ENCODE measurements at places on chromosomes 7 and 10.
A peak's percentile ranks its signal among the peaks of the same experiment; 100 is the strongest.

DNA sequence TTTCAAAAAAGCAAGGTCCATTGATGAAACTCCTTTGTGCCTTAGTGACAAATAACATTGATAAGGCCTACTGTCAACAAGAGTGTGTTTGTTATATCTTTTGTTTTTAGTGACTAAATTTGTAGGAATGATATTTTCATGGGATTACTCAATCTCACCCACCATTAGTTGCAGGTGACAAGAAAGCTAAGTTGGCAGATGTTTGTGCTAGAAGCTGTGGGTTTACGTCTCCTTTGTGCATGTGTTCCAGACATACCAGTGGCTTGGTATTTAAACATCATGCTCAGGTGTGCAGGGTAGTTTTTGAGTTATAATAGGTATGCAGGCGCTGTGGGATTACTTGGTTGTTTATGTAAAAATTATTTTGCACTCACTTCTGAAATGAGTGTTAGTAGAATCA is 178.6 kb downstream of the ANKRD30A start:
- no peak for DNase-seq

DNA sequence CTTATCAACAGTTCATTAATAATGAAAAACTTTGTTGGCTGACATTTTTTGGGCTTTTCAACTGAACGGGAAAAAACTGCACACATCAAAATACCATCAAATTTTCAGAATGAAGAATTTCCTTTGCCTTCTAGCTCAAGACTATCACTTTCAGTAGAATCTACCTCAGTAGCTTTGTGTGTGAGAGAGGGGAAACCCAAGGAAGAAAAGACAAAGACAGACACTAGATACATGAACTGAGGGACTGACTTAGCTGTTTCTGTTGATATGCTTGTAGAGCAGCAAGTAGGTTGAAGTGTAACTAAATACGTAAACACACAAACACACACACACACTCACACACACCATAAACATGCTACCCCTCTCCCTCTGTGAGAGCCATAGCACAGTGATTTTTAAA is 257.1 kb downstream of the CDK14 start:
- DNase-seq = no peak

DNA sequence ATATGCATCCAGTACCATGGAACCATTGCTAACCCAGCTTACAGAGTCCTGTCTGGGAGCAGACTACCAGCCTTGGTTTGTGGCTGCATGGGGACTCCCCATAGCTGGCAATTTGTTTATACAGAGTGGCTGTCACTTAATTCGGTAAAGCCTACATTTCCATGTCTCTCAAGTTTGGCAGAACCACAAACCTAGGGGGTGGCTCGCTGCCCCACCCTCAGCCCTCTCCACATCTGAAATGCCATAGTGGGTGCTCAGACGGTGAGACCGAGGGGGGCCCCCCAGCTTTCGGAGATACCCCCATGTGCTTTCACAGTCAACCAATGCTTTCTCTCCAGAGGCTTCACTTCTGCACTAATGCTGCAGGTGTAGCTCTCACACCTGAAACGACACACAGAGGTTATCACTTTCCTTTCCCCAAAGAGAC is 75.5 kb upstream of the KAT6B start:
- DNase-seq = no peak

DNA sequence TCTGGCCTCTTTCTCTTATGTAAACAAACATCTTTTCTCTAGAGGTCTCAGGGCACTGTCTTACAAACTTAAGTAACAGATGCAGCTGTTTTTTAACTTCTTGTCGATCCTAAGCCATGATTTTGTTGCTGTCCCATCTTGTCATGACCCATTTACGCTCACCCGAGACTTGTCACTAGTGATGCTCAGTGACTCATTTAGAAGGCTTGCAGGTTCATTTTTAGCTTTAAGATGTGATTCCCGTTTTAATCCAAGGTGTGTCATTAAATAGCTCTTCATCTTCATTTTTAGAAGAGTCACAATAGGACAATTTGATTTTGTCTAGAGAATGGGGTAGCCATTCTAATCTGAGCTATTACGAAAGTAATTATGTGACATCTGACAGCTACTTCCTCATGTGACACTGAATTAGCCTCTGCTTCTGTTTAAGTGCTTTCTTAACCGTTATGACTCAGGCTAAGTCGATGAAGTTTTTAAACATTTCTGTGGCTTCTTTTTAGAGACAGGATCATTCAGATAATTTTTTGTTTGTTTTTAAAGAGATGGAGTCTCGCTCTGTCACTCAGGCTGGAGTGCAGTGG is 42.7 kb downstream of the SPDYE5 start:
- DNase-seq = peak; percentile 43

DNA sequence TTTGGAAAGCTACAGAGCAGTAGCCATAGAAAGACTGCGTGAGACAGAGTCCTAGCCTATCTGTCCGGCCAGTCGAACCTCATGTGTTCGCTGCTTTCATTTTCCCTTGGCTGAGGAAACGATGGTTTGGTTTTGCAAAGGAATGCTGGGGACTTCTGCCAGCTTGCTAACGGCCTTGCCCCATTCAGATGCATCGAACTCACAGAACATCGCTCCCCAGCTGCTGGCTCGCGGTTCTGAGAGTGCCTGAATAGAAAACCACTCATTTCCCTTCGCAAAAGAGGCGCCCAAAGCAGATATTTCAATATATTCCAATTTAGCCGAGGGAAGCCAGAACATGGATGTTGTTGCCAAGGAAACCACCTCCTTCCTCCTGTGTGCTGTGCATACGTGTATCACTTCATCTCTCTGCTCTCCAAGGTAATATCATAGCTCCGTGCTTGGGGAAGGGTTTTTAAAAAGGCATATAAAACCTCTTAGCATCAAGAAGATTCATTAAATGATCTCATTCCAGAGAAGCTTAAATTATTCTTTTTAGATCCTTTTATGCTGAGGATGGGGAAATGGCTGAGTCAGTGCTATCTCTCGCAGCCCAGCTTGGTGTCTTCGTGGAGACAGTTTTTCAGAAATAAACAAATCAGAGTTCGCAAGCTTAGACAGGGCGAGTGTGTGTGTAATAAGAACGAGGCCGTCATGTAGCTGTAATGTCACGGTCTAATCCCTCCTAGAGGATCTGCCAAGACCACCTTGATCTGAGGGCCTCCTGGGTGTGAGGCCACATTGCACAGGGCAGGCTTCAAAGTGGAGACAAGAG is 215.2 kb downstream of the RPS24 start:
- no peak for DNase-seq

DNA sequence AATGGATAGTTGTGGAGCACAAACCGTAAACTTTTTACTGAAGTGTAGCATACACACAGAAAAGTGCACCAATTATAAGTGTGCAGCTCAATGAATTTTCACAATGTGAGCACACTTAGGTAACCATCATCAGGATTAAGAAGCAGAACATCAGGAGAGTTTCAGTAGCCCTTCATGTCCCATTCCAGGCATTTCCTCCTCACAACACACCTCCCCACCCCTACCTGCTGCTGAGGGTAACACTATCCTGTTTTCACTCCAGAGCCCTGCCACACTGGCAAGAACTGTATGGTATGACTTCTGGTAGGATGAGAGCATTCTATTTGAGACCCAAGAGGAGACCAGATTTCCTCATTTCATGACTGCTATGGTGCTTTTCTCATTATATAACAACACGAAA is 166.5 kb downstream of the PPP1R3A start:
- no peak for DNase-seq

- no peak for DNase-seq
Observed at GRCh38 chr10:43111921-43112607, 26.2 kb upstream of the CSGALNACT2 start.

DNA sequence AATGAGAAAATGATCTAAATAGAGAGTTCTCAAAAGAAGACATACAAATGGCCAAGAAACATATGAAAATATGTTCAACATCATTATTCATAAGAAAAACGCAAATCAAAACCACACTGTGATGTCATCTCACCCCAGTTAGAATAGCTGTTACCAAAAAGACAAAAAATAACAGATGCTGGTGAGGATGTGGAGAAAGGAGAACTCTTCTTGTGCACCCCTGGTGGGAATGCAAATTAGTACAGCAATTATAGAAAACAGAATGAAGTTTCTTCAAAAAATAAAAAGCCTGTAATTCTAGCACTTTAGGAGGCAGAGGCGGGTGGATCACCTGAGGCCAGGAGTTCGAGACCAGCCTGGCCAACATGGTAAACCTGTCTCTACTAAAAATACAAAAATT is 199.3 kb downstream of the PARD3 start:
- DNase-seq = no peak

DNA sequence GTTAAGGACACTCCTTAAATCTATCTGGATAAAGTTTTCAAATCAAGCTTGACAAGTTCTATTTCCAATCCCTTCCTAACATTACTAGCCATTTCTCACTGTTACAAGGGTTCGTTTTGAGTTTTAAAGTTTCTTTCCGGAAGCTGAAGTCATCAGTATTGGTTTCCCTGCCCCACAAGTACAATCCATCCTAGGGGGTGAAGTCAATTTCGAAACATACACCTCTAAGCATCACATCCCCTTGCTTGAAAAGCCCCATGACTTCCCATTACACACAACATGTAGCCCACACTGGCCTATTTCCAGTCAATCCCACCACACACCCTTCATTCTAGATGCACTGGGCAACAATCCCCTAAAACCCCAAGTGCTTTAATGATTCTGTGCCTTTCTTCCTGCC is 13.0 kb downstream of the DPY19L1 start:
- no peak for DNase-seq

GRCh38 chr10:124353091-124353815 is 65.5 kb downstream of the OAT start:
- no peak for DNase-seq

- DNase-seq = no peak
Observed at GRCh38 chr10:126650161-126650560, 20.3 kb downstream of the C10orf90 start.

DNA sequence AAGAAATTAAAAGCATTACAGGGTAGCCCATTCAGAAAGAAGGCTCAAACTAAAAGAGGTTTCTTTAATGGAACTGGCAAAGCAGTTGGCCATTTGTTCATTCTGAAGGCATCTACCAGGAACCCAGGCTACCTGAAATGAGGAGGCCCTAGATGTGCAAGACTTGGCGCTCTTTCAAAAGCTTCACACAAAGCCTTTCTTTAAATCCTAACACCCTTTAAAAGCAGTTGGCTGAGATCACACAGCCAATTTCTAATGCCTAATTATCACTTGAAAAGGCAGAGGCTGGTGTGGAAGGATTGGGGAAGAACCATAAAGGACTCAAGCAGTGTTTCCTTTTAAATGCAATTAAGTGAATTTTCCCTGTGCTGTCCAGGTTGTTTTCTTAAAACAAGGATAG is 23.2 kb downstream of the PPP1R17 start:
- no peak for DNase-seq

DNA sequence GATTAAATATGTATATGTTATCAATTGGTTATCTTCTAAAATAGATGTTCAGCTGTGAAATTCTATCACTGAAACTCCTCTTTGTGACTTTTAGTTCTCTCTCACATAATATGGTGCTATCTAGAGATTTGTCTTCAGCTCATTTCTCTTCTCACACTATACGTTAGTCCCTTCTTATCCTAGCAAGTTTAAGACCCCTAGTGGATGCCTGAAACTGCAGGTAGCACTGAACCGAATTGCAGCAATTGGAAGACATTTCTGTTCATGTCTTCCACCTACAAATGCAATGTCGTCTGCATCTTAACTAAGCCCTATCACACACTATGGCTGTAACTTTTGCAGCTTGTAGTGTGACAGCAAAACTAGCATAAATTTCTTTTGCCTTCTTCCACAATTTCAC is 442.7 kb upstream of the POM121L12 start:
- no peak for DNase-seq

- DNase-seq = no peak
Observed at GRCh38 chr10:7000061-7000460, 410.8 kb downstream of the SFMBT2 start.

GRCh38 chr10:119657725-119658124 is 6.5 kb downstream of the BAG3 start:
- DNase-seq = no peak

- no peak for DNase-seq
Observed at GRCh38 chr10:103758294-103758681, 97.1 kb downstream of the SH3PXD2A start.

DNA sequence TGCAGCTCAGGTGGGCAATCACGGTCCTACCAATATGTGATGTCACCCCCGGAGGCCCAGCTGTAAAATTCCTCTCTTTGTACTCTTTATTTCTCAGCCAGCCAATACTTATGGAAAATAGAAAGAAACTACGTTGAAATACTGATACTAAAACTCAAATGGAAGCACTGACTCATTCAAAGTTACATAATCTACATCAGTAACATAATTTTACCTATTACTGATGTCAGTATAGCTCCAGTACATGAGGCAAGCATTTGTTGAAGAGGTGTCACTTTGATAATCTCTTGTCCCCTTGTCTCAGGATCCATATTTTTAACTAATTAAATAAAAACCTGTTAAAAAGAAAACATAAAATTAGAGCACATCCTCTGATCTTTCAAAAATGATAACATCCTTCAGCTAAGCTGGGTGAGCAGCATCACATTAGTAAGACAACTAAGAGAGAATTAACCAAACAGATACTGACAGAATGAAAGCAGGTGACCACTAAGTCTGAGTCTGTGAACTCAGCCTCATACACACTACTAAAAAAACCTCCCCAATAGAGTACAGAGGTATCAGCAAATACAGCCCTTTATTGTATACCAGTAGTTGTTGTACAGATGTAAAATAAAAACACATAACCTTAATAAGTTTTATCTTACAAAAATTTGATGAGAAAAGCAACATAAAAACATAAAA is 17.6 kb downstream of the SLC25A40 start:
- DNase-seq = no peak

GRCh38 chr7:33038639-33039038 is 23.9 kb downstream of the NT5C3A start:
- DNase-seq = no peak

GRCh38 chr7:152202056-152202455 is 176.6 kb downstream of the GALNT11 start:
- no peak for DNase-seq

GRCh38 chr7:38068461-38068860 is 109.6 kb upstream of the STARD3NL start:
- no peak for DNase-seq

DNA sequence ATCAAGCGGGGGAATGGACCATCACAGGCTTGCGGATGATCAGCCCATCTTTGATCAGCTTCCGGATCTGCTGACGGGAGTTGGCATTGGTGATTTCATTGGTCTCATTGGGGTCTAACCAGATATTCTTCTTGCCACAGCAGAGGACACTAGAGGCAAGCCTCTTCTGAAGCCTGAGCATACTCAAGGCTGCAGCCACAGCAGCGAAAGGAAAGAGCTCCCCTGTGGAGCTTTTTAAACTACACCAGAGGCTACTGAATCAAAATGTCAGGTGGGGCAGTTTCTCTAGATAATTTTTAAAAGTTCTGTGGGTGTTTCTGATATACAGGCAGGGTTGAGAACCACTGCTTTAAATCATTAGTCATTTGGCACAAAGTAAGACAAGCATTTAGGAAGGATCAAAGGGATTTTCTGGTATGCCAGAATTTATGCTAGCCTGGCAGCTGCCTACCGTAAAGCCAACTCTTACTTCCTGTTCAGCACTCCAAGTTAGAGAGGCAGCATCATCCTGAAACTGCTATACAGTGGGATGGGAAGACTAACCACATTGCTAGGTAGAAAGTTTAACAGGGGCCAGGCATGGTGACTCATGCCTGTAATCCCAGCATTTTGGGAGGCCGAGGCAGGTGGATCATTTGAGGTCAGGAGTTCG is 7.0 kb downstream of the NAPEPLD start:
- no peak for DNase-seq

GRCh38 chr10:110618230-110618610 is 25.9 kb upstream of the RBM20 start:
- no peak for DNase-seq

Data from GM12864 (cell line).